A549 treated with Mapracorat at 1 μM for 4 hours (cell line): ENCODE measurements at places on chromosomes 6 and 20. TPM values are rescaled to one million over a fixed set of nuclear protein-coding genes. Genes with fewer than 3 reads are reported as not detected.

The ESR1 gene
- 0.02 TPM in 1 of 5 replicates, not detected in the others for total RNA-seq

The POU5F1 gene
- total RNA-seq, result 7.2 to 14.5 TPM (median 10.3 TPM) in 5 replicates

The LY6G6C gene
- 0.21 to 0.24 TPM (median 0.23 TPM) in 3 of 5 replicates, not detected in the others for total RNA-seq

The FAM135A gene
- total RNA-seq, result 10.1 to 16.2 TPM (median 14.0 TPM) in 5 replicates

The SLC22A16 gene
- not detected in 5 replicates for total RNA-seq

The STK38 gene
- total RNA-seq, result 15.7 to 17.6 TPM (median 16.1 TPM) in 5 replicates

The PTK6 gene
- 2.4 to 3.6 TPM (median 3.1 TPM) in 5 replicates for total RNA-seq

The PLCB1 gene
- 0.39 to 1.2 TPM (median 0.42 TPM) in 5 replicates for total RNA-seq

The CDSN gene
- total RNA-seq, result 0.05 TPM in 1 of 5 replicates, not detected in the others

The AVP gene
- not detected in 5 replicates for total RNA-seq

The DTNBP1 gene
- 11.3 to 14.9 TPM (median 13.9 TPM) in 5 replicates for total RNA-seq

The ADIG gene
- total RNA-seq, result not detected in 5 replicates

The SNPH gene
- 3.1 to 4.9 TPM (median 4.0 TPM) in 5 replicates for total RNA-seq

The WFDC10B gene
- total RNA-seq, result not detected in 5 replicates

The KCNQ2 gene
- total RNA-seq, result 0.21 to 0.72 TPM (median 0.57 TPM) in 5 replicates

The OR2J3 gene
- total RNA-seq, result not detected in 5 replicates

The PSORS1C2 gene
- not detected in 5 replicates for total RNA-seq

The KIAA1755 gene
- total RNA-seq, result 0.08 to 0.26 TPM (median 0.13 TPM) in 5 replicates

The DAAM2 gene
- total RNA-seq, result 0.04 to 0.24 TPM (median 0.13 TPM) in 5 replicates

The FOXQ1 gene
- 3.5 to 5.5 TPM (median 5.2 TPM) in 5 replicates for total RNA-seq
